NCI-H2081 (cell line): ENCODE measurements at places on chromosomes 3 and 15.

DNA sequence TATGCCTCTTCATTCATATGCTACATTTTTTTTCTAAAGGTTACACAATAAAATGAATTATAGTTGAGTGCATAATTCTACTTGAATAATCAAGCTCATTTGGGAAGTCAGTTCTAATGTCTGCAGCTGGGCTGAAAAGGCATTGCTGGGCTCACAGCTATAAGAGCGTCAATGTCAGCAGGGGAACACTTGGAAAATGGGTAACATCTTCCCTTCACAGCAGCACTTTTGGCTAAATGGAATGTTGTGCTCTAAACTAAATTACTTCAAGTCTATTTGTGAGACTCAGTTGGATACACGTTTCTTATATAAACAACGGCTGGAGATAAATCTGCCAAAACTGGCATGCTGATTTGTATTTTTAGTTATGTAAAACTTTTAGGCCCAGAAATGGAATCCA, 357.8 kb downstream of the TBL1XR1 start:
- no peak for DNase-seq

- DNase-seq: no peak
These were observed 70.8 kb downstream of the RAP2B start for GRCh38 chr3:153232851-153233271.

DNA sequence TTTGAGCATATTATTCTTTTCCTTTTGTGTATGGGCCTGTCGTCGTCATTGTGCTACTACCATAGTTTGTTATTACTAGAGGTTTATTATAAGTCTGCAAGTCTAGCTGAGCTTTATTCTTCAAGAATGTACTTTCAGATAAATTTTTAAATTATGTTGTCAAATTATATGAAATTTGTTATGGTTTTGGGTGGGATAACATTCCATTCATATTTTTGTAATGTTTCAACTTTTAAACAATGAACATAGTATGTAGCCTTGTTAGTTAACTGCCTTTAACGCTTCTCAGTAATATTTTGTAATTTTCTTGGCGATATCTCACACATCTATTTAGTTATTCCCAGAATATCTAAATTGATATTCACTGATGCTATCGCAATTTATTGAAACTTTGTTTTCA, 41.6 kb upstream of the GOLGA8B start:
- DNase-seq: no peak

- no peak for DNase-seq
These were observed 977.6 kb downstream of the IGSF11 start for GRCh38 chr3:118057086-118057485.

- DNase-seq: no peak
These were observed 23.5 kb downstream of the TSEN2 start for GRCh38 chr3:12507591-12508281.

DNA sequence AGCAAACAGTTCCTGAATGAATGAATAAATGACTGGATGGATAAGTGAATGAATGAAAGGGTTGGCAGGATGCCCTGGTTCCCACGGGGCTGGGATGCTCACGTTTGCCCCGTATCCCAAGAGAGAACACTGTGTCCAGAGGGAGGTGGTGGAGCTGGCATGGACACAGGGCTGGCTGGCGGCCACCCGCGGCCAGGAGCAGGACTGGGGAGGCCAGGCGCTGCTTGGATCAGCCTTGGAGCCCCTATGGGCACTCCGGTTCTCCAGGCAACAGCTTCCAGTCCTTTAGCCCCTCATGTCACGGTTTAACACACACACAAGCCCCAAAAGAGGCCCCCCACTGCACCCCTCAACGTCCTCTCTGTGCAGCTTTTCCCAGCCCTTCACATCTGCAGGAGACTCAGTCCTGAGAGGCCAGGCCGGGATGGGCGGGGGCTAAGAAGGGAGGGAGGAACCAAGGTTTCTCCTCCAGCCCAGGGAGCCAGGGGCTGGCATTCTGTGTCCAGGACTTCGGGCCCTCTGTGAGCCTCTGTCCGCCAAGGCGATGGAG, 86.0 kb upstream of the ALDH1L1 start:
- DNase-seq: no peak

- no peak for DNase-seq
These were observed 30.3 kb upstream of the SPESP1 start for GRCh38 chr15:68900027-68900426.

GRCh38 chr3:169170456-169170855, 493.1 kb downstream of the MECOM start:
- DNase-seq: no peak

DNA sequence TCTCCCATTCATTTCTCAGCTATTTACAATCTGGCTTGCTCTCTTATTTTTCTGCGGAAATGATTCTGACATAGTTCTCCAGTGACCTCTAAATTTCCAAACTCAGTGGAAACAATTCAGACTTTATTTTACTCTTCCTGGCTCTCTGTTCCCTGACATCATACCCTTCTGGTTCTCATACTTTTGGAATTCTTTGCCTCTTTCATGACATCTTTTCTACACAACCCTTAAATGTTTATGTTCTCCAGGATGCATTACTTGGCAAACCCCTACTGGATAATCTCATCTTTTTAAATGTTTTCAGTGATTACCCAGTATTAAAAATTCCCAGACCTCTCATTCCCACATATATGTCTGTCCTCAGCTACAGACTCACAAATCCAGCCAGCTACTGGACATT, 23.9 kb upstream of the PLSCR4 start:
- DNase-seq: no peak

DNA sequence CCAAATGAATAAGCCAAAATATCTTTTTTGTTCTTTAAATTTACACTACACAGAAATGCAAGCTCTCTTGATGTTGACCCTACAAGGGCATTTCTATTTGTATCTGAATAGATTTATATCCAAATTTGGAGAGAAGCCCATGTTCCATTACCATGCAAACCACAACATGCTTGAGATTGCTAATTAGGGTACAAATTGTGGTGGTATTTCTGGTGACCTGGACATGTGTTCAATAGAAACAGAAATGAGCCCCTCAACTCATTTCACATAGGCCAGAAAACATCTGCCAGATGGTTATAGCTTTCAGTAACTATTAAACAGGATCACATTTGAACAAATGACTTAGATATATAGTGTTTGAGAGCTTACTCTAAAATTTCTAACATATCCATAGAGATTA, 23.5 kb upstream of the PLSCR5 start:
- no peak for DNase-seq

GRCh38 chr3:59752925-59753324, 703.1 kb upstream of the CFAP20DC start:
- DNase-seq: no peak

- no peak for DNase-seq
These were observed 52.9 kb downstream of the WDR76 start for GRCh38 chr15:43879386-43880355.

DNA sequence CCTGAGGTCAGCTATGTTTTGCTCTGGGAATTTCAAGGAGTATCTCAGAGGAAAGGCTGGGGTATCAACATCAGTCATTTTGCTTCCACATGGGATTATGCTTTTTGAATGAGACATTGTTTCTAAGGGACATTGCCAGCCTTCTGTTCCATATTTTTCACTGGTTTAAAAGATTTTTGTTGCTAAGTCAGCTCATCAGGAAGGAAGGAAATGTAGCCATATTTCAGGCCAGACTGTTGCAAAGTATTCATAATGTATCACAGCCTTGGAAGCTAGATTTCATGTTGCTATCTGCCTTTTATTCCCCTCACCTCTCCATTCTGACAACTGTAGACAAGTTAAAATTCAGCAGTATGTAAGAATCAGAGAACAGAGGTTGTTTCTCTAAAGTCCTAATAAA, 61.0 kb upstream of the CHRM5 start:
- no peak for DNase-seq

GRCh38 chr3:197501879-197502620, 53.7 kb downstream of the BDH1 start:
- peak; percentile 27 for DNase-seq

GRCh38 chr3:42686832-42687650, 1.7 kb downstream of the KLHL40 start:
- no peak for DNase-seq

- peak; percentile 26 for DNase-seq
These were observed 62.7 kb upstream of the ZNF148 start for GRCh38 chr3:125437631-125438435.

- no peak for DNase-seq
These were observed 339.2 kb downstream of the FOXP1 start for GRCh38 chr3:71244153-71244825.

DNA sequence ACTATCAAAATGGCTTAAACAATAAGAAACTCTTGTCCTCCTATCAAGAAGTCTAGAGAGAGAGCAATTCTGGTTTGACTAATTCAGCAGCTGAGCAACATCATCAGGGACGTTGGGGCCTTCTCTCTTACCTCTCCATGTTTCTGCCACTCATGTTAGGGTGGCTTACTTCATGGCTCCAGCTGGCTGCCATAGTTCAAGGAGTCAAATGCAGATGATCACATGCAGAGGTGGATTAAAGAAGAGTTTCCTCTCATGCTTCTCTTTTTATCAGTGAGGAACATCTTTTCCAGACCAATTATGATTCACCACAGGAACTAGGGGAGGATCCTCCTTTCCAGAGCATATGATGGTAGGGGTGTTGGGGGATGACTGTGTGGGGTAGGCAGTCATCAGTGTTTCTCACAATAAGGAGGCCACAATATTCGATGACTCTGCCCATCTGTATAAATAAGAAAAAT, 45.5 kb downstream of the NEK11 start:
- no peak for DNase-seq

DNA sequence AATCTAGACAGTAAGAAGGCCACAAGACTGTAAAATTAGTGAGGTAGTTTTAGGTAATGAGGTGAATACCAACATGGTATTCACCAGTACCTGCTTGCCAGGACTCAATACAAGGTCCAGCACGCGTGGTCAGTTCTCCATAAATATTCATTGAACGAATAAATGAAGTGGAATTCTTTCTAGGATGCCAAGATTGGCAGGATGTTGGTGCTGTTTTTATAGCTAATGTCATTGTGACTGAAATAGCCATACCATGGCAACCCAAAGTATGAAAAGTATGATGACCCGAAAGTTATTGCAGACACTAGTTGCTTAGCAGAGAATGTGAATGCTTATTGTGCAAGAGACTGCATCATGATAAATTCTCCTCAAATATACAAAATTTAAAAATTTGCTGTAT, 307.2 kb downstream of the KCNH8 start:
- no peak for DNase-seq
